ENCODE measurements at places on chromosomes 11 and 22.

DNA sequence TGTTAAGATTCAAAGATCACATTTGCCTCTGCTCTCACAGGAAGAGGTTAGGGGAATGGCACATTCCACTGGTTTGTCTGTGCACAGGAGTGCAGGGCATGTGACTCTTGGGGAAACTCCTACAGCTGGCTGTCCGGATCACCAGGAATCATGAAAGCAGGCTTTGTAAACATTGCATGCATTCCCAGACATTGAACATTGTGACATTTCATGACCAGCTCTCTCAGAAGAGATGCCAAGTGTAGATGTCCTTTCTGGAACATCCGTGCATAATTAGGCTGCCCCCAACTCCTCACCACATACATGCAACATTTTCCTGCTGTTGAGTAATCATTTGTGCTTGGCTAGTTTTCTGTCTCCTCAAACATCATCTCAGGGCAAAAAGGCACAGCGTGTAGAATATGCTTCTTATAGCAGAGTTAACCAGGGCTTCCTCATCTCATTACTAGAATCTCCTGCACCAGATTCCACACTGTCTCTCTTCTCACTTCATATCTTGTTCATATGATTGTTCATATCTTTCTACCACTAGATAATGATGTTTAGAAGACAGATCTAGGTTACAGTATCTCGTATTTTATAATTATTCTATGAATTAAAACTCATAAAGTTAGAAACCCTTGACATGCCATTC is 694.7 kb downstream of the NTM start:
- DNase-seq = peak; percentile 100

GRCh38 chr11:5486421-5486820 is 2.1 kb upstream of the OR52D1 start:
- DNase-seq = no peak

DNA sequence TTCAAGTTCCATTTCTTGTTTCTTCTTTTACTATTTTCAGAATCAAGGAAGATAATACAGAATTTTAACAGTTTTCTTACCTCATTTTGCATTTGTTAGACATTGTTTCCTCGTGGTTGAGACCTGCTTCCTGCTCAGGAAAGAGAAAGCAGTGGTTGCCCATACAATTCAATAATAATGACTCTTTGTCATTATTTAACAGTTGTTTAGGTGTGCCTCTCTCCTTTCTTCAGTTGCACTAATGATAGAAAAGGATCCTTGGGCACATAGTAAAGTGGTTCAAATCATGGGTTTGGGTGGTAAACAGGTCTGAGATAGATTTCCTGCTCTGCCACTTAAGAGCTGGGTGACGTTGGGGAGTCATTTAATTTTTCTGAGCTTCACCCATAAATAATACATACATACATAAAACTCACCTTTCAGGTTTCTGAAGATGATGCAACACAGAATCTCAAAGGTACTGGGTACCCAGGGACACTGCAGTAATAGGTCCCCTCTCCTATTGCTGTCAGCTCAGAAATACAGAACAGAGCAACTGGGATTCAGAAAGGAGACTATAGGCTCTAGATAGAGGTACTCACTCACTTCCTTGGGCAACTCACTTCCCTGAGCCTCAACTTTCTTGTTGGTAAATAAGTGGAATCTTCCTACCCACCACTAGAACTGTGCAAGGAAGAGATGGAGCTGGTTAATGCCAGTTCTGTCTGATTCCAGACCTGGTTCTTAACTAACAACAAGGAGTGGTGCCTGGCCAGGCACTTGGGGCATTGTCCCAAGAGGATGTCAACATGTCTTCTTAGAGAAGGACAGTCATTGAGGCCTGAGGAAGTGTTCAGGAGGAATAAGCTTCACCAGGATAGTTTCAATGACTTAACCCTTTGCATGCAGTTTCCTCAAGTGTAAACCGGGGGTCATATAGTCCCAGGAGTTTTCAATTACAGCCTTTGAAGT is 34.9 kb downstream of the CD44 start:
- DNase-seq = no peak

DNA sequence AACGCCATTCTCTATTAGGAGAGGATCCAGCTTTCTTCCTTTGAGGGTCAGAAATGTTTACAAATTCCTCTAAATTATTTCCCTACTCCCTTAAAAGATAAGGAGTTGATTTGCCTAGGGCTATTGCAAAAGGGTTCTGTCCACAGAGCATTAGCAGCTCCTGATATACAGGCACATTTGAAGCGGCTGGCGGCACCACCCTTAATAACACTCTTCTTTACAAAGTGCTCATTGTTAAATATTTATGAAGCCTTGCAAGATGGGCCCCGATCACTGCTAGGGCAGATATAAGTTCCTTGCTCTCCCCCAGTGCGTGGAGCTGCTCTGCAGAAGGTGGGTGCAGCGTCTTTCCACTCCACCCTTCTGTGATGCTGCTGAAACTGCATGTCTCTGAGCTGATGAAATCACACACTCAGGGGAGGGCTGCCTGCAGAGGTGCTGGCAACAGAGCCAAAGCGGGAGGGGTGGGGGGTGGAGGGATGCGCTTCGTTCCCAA is 116.7 kb upstream of the NTM start:
- no peak for DNase-seq

DNA sequence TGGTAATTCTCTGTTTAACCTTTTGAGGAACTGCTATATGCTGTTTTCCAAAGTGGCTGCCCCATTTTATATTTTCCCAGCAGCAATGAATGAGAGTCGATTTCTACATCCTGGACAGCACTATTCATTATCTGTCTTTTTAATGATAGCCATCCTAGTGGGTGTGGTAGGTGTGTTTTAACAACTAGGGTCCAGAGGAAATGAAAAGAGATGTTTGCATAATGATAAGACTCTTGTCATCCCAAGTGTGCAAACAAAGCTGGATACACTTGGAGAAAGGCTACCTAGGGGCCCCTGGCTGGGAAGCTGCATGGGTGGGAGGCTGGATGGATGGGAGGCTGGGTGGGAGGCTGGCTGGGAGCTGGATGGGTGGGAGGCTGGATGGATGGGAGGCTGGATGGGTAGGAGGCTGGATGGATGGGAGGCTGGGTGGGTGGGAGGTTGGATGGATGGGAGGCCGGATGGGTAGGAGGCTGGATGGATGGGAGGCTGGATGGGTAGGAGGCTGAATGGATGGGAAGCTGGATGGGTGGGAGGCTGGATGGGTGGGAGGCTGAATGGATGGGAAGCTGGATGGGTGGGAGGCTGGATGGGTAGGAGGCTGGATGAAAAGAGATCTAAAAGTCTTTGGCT is 158.0 kb downstream of the DSCAML1 start:
- DNase-seq = no peak

DNA sequence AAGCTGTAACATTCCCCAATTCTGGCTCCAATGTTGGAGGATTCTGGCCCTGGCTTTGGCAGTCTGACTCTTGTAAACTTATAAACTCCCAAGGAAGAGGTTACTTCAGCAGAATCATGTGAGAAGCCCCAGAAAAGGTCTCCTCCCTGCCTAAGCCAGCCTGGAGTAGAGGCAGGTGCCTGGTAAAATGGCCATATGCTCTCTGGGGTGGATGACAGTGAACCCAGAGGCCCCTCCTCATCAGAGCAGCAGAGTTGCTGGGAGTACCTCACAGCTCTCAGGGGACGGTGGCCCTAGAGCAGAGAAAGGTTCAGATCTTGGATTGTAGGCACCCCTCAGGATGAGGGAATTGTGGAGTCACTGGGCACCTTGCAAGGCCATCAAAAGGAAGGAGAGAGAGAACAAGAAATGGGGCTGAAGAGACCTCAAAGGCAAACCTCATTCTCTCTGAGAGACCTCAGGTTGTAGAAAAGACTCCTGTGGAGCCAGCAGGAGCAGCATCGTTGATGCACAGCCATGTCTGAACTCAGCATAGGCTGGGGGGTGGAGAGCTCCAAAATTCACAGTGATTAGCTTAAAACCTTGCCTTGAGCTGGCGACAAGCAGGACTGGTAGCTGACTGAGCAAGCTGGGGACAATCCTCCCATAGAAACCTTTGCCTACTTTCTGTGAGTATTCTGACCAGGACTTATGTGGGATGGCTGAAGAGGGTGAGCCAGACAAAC is 4.9 kb upstream of the P2RY6 start:
- no peak for DNase-seq

Data from foreskin melanocyte (primary cell).